ENCODE measurements at places on chromosomes 3 and 15.

DNA sequence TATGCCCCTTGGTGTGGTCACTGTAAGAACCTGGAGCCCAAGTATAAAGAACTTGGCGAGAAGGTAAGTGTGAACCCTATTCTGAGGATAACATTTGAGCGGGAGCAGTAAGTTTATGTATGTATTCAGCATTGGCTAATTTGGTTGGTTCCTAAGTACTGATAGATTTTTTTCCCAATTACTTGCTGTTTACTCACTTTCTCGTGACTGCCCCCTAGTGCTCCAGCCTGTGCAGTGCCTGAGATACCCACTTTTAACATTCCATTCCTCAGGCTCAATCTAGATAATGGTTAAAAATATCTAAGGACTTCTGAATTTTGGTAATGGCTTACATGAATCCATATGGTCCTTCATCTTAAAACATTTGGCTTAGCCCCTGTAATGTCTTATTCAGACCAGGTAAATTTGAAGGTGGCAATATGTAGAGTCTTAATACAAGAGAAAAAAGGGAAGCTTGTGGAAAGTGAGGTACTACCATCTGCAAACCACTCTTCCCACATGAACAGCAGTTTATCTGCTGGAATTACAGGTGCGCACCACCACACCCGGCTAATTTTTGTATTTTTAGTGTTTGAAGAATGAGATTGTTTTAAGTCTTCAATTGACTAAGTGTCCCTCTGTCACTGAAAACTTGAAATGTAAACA, 7.1 kb downstream of the ELL3 start:
- no peak for DNase-seq

DNA sequence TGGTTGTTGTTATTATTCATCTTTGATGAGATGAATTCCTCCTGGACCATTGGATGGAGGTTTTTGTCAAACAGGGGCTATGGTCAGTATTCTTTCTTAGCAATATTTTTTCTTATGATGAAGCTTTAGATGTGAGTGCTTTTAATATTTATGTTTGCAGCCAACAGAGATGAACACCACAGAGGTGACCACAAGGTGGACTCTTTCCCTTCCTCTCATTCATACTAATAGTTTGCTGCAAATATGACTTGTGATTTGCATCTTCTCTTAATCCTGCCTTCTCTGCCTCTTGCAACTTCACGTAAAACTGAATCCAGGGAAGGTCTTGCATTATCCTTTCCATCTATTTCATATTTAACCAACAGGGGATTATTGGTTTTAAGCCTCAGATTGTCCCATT, 473.1 kb upstream of the UBE2E2 start:
- no peak for DNase-seq

GRCh38 chr15:62592920-62593319, 427.8 kb upstream of the C2CD4B start:
- DNase-seq = no peak

GRCh38 chr3:28601291-28601690, 252.7 kb upstream of the AZI2 start:
- DNase-seq = no peak

DNA sequence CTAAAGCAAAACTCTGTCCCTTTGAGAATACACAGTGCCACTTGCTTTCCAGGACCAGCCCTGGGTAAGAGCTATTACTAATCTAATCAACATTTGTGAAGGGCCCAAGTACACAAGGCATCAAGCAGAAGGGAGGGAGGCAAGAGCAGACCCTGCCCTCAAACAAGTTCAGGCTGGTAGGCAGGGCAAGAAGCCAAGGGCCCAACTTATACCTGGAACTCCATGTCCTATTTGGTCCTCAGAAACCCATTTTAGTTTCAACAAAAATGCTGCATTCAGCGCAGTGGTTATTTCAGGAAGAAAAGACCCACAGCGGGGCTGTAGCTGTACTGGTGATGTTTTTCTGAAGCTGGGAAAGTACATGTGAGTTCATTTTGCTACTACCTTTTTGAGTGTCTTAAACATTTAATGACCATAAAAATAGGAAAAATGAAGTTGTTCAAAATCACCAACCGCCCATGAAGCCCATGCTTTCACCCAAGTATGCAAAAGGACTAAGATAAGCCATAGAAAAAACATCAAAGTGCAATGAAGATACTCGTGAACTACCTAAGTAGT, 2.8 kb downstream of the RPS17 start:
- DNase-seq = no peak

DNA sequence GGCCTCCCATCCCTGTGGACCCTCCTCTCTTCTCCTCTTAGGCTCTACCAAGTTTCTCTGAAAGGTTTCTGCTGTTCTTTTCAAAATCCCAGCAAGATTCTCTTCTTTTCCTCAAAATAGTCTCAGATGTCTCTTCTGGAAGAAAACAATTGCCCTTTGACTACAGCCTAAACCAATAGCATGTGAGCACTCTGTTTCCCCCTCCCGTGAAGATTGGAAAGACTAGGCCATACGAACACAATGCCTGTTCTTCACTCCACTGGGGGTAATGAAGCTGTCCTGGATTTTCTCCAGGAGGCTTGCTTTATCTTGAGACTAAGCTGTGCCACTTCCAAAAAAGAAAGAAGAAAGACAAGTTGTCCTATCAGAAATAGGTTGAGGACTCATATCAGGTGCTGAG, 178.7 kb upstream of the MCTP2 start:
- DNase-seq = no peak

DNA sequence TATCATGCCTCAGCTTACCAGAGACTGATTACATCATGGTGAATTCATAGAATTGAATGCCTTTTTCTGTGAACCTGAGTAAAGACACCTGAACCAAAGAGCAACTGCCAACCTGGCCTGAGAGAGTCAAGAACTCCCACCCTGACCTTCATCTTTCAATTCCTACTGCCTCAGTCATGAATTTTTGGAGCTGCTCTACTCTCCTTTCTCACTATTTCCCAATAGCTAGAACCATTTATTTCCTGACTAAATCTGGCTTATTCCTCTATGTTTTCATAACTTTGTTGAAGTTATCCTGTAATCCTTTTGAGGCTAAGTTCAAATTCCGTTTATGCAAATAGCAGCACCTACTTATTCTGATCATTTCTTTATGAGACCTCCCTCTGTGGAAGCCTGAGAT, 712.4 kb upstream of the UBE2E2 start:
- DNase-seq = no peak

DNA sequence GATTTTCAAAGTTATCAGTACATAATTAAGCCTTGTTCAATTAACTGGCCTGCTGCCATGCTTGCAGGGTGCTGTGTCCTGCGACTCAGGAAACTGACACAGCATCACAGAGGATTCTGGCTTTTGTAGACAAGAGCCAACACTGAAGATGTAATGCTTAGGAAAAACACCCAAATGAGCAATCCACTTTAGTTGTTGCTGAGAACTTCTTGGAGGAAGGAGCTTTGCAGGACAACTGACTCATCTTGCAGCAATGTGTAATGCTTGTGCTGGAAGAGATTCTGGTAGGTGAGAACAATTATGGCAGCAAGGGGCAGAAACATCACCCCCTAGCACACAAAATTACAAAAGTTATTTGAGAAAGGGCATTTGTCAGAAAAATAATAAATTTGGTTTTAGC, 67.6 kb downstream of the NLGN1 start:
- DNase-seq = no peak

DNA sequence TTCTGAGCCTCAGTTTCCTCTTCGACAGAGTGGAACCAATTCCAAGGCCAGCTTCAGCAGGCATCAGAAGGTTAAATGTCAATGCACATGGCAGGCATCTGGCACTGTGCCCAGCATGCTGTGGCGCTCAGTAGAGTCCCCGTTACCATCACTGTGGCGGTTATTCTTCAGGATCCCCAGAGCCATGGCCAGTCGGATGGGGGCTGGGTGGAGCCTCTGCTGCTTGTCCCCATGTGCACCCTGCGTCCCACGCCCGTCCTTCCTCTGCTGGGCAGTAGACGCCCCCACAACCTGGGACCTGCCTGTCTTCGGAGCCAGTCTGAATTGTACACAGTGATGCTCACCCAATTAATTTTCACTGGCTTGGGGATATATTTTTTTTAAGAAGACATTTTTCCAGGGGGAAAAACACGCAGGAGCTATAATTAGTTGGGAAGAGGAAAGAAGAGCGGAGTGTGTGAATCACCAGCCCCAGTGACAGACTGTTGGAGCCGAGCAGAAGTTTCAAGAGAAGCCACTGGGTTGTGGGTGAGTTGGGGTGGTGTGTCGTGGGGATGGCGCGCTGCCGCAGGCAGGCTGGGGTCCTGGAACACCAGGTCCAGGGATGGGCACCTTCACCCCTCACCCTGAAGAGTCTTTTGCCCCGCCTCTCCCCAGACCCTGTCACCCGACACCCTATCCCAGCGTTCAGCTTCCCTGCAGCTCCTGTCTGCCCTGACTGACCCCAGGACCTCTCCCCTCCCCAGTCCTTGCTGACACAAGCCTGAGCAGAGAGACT, 26.8 kb upstream of the RPL29 start:
- DNase-seq = no peak

DNA sequence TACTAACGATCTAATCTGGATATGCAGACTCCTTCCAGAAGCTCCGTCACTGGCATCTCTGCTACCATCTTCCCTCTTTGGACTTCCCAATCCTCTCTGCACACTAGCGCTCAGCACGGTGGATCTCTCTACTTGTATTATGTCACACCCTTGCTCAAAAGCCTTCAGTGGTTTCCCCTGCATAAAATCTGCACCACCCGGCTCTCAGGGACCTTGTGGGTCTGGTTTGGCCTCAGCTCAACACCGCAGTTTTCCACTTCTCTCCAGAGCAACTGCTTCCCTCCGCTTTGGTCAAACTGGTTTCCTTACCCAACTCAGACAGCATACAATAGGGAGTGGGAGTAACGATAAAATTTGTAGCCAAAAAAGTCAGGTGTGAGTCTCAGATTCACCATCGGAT, 30.7 kb upstream of the HES1 start:
- DNase-seq = no peak

All from NCI-H1417 treated with DMSO at 0.1 percent for 48 hours (cell line).